T follicular helper cell (primary cell): ENCODE measurements at places on chromosomes 13 and 19.

GRCh38 chr19:12987781-12988180 is 7.5 kb upstream of the NFIX start:
- DNase-seq, result no peak

GRCh38 chr13:33690354-33690753 is 127.6 kb upstream of the RFC3 start:
- DNase-seq, result no peak

DNA sequence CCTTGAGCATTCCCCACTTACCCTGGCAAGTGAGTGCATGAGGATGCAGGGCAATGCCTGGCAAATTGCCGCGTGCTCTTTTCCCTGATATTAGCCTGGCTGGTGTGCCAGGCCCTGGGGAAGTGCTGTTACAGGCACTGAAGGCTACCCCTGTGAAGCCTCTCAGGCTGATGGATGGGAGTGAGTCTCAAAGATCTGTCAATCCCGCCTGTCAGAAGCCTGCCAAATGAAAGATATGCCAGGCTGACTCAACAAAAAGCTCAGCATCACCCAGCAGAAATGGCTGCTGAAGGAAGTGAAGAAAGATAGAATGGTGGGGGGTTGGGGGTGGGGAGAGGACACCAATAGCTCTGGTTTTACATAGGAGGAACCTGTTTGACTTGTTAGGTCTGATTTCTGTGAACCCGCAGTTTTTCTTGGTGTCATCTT is 112.1 kb downstream of the LACC1 start:
- DNase-seq, result no peak

- DNase-seq, result no peak
Measured at GRCh38 chr19:18504886-18505610, 16.8 kb downstream of the ELL start.

- DNase-seq, result peak; percentile 82
Measured at GRCh38 chr19:16070366-16070990, 5.8 kb upstream of the TPM4 start.

DNA sequence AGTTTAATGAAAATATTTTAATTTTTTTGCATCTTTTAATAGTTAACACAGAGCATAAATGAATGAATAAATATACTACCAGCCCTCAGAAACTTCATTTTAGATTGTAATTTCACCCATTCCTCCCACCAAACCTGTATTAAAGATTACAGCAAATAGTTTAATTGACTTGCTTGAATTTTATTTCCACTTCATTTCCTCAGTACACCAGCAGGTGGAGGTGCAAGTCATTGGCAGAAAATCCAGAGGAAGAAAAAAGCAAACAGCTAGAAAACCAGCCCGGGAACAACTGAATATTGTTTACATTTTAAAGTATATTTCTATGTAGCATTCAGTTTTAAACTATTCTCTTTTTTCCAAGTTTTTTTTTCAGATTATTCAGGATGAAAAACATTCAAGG is 177.8 kb downstream of the OLFM4 start:
- no peak for DNase-seq

DNA sequence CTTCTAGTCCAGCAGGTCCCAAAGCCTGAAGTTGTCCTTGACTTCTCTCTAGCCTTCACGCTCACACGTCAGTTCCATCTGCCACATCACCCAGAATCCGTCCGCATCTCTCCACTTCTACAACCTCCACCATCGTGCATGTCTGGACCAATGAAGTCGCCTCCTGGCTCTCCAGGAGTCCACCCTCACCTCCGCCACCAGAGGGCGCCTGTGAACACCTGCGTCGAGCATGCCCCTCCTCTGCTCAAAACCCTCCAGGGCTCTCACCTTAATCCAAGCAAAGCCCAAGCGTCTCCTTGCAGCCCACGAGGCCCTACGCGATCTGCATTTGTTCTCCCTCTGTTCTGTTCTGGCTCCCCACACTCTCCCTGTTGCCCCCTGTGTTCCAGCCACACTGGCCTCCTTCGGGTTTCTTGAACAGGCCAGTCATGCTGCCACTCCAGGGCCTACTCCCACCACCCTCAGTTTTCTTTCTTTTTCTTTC is 3.7 kb downstream of the USHBP1 start:
- DNase-seq, result peak; percentile 84

- peak; percentile 73 for DNase-seq
Measured at GRCh38 chr19:46346821-46347571, at the start of gene PPP5C. Gene PPP5C, plus strand, starts transcription at chr19:46347087. Its CDS starts 10 bp downstream, at chr19:46347097.

DNA sequence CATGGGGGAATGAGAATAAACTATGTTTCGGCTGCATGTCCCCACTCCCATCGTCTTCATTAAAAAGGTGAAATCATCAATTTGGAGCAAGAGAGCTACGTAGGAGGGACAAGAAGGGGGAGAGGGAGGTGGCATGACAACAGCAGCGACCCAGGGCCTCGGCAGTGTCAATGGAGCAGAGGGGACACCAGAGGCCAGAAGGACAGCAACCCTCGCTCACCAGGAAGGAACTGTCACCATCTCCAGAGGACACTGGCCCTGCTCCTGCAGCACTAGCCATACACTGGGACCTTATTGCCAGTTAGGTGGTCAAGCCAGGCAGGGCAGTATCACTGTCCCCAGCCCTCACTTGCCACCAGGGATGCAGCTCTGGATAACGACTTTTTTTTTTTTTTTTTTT is 34.2 kb downstream of the NAXD start:
- DNase-seq, result no peak

- no peak for DNase-seq
Measured at GRCh38 chr19:13102666-13103580, at the start of gene LYL1. Gene LYL1, minus strand, starts transcription at chr19:13102858. Its CDS starts 1,687 bp downstream, at chr19:13101171.

DNA sequence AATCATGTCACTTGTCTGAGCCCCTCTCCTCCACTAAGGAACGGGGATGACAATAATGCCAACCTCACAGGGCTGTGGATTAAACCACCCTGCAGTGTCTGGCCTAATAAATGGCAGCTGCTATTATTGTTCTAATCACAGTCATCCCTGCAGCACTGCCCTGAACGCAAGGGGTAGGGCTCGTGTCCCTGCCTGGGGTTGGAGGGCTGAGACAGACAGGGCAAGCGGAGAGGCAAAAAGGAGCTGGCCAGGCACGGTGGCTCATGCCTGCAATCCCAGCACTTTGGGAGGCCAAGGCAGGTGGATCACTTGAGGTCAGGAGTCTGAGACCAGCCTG is 10.2 kb upstream of the KPTN start:
- DNase-seq, result no peak

DNA sequence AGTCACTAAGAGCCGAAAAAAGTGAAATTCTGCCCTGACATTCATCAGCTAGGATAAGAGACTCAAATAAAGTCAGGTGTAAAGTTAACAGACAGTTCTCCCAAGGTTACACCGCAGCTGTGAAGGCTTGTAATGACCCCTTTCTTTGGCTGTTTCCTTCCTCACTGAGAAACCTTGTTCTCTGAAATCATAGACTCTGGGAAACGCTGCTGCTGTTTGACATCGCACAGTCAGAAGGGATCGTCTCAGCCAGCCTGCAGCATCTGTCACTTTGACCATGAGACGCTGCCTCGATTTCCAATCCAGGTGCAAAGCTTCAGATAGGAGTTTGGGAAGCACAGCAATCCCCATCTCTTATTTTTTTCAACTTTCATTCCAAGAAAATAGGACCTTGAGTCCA is 678 bp downstream of the BCAT2 start:
- DNase-seq, result no peak

DNA sequence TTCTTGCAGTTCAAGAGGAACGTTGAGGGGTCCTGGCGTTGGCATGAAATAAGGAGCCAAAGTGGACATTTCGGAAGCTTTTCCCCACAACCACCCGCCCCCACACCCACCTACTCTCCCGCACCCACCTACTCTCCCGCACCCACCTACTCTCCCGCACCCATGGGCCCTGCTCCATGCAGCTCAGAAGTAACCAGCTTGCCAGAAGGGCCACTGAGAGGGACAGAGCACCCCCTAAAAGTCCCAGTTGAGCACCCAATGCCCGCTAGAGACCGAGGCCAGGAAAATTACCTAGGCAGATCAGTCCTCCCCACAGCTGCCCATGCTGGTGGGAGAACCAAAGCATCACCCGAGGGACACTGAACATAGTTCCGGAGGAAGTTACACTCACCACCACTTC is 11.8 kb downstream of the VSTM2B start:
- no peak for DNase-seq

DNA sequence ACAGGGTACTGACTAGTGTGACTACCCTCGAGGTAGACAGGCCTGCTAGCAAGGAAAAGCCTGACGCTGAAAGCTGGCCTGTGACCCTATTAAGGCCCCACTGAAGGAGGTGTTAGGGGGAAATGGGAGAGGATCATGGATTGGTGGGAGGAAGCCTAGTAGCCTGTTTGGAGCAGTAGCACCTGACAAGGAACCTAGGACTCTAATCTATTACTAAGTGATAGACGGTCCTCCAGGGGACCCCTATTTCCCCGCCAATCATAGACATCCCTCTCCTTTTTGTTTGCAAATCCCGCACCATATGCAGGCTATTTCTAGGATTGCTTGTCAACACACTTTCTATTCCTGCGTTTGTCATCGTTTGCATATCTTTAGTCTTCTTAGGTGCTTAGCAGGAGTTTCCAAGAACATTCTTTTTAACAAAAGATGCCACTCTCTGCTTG is 1338.8 kb upstream of the MIR17HG start:
- no peak for DNase-seq

DNA sequence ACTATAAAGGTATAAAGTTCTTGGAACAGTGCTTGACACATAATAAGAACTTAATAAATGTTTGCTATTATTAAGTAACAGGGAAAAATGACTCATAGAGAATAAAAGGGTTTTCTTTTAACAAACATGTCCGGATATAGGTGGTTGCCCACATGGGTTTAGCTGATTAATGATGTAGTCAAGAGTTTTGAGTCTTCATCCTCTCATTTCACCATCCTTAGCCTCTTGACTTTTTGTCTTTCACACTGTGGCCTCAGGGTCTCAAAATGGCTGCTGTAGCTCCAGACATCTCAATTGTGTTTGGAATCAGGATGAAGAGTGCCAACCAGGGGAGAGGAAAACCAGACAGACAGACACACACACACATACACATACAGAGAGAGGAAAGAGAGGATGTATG is 97.9 kb downstream of the HSPH1 start:
- no peak for DNase-seq

GRCh38 chr19:46840498-46840942 is 10.1 kb downstream of the AP2S1 start:
- DNase-seq, result peak; percentile 29

- DNase-seq, result no peak
Measured at GRCh38 chr19:29872224-29872731, 60.5 kb downstream of the CCNE1 start.

DNA sequence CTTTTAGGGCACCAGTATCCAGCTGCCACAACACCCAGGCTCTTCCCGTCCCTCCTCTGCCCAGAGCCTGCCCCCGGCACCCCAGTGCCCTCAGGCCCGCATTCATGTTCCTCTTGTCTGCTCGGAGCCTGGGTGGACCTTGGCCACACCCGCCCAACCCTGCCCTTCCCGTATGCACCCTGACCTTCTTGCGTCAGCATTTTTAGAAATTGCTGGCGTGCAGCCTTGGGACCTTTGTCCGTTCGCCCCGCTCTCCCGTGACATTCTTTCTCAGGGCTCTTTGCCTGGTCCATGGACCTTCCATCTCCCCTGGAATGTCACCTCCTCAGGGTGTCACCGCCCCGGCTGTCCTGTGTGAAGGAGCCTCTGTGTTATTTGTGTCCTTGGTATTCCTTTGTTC is 7.6 kb downstream of the NUCB1 start:
- no peak for DNase-seq

- no peak for DNase-seq
Measured at GRCh38 chr19:29622166-29623070, 16.3 kb downstream of the POP4 start.

DNA sequence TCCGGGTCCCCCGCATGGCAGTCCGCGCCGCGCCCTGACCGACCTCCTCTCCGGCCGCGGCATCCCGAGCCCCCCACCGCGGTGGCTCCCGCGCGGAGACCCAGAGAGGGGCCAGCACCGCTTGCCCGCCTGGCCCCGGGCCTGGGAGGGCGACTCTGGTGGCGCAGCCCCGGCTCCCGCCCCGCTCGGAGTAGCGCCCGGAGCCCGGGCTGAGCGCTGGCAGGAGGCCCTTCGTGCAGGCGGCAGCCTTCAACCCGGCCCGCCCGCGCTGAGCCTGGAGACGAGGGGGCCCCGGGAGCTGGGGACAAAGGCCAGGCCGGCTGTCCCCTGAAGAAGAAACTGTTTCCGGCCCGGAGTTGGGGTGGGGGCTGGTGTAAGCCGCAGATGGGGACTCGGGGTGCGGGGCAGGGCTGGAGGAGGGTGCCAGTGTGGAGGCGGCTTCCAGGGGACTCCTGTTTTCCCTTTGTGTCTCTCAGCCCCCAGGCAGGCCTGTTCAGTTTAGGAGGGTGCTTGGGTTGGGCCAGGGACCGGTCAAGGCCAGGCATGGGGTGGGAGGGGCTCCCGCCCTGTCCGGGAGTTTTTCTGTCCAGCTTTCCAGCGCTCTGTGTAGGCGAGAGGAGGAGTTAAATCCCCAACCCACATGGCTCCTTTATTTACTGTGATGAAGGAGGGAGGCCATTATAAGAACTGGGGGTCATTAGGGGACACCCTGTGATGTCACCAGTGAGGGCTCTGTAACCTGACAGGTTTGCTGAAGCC is 935 bp downstream of the LRP3 start:
- no peak for DNase-seq

- no peak for DNase-seq
Measured at GRCh38 chr19:46303691-46304397, 7.0 kb downstream of the HIF3A start.

GRCh38 chr13:97953376-97953970 is at the start of gene IPO5:
Gene IPO5, plus strand, starts transcription at chr13:97953675. Its CDS starts 23,022 bp downstream, at chr13:97976697.
- no peak for DNase-seq

DNA sequence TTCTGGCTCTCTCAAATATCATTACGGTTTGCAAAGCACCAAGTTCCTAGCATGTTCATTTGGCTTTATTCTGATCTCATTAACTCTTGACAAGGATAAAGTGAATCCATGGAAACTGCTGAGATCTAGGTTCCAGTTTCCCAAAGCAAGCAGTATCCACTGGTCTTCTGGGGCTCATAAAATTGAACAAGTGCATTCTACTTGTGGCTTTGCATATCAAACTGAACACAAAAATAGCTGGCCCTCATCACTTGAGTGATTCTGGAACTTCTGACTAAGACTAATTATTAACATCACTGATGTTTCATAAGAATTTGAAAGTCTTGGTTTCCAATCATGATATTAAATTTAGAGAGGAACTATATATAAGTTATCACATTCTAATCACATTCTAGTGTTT is 6.3 kb upstream of the KCTD12 start:
- no peak for DNase-seq

- DNase-seq, result no peak
Measured at GRCh38 chr13:112450118-112450903, 74.2 kb downstream of the SPACA7 start.

GRCh38 chr13:44790289-44790688 is 199.0 kb downstream of the NUFIP1 start:
- no peak for DNase-seq

DNA sequence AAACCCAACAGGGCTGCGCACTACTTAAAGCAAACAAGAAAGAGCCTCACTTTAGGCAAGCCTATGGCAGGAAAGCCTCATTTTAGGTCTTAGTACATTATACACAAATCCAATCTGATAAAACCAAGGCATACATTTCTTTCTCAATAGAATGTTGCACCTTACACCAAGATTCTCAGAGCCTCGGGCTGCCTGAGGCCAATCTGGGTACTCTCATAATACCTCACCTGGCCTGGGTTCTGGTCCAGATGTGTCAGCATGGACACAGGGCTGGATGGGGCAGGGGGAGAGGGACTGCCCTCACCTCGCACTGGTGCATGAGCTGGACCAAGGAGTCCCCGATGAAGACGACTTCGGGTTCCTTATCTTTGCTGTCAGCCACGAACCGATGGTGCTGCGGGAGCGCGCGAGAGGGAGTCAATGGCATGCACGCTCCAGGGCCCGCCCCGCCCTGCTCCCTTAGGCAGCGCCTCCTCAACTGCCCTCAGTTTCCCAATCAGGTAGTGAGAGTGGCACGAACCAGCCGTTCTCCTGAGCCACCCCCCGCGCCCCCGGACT is at the start of gene PRR19:
PRR19 (plus strand) TSS at position 487 of the 558 bp plus-strand sequence. CDS start 7,453 bp downstream, outside the sequence.
- DNase-seq, result no peak
